ENCODE measurements at places on chromosomes 7 and 10.

DNA sequence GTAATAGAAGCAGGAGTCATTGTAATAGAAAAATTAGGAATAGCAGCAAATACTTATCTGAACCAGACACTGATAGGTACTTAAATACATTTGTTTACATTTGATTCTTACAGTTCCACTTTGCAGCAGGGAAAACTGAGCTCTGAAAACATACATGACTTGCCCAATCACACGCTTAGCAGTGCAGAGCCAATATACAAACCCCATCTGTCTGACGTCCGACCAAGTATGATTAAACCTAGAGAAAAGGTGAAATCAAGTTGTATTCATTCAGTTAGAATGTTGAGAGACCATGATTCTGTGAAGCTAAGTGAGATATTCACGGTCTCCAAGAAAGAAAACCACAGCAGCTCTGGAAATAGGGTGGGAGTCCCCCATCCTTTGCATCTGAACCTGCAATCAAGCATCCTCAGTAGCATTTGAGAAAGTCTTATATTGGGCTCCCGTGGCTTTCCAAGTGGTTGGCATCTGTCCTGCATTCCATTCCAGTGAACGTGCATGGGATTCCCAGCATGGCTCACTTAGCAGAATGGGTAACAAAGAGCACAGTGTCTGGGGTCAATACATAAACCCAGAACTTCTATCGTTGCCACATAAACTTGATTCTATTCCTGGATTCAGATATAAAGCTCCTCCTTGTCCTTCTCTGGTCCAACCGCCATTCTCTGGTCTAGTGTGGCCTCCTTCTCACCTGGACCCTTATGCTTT is 148.7 kb upstream of the RSU1 start:
- DNase-seq: peak; percentile 91

DNA sequence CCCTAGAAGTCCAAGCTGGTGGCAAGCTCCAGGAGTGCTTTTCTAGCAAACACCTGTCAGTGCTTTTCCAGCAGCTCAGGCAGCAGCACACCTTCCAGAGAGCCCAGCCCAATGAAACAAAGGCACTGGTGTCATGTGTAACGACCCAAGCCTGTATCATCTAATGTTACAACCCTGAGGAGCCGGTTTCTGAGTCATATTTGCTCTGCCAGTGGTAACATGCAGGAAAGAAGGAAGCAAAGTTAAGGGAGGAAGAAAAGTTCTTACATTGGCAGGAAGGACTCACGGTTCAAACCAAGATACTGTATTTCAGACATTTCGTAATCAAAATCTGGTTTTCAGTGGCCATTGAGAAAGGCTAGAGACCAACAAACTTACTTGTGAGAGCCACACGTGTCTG is at the start of gene ANKRD22:
TSS of gene ANKRD22 (minus strand) at position 139 of the 400 bp plus-strand sequence. CDS start 237 bp downstream, outside the sequence.
- no peak for DNase-seq

GRCh38 chr7:68423356-68423755 is 1174.9 kb upstream of the AUTS2 start:
- DNase-seq: no peak

- no peak for DNase-seq
Observed at GRCh38 chr10:127315888-127316287, 119.5 kb upstream of the INSYN2A start.

DNA sequence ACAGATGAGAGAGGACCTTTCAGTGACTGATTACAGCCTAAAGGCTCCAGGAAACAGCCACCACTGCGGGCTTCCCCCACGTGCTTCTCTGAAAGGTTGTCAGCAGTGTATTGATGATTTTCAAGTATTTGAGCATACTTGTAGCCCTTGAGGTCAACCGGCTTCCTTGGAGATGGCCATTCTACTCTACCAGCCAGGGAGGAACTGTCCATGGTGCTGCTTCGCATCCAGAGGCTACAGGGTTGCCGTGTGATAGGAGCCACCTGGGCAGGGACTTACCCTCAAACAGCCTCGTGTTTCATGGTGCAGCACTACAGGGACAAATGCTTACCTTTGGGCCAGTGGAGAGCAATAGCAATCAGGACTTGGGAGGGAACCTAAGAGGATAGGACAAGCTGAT is 179.5 kb downstream of the DPP6 start:
- DNase-seq: no peak

DNA sequence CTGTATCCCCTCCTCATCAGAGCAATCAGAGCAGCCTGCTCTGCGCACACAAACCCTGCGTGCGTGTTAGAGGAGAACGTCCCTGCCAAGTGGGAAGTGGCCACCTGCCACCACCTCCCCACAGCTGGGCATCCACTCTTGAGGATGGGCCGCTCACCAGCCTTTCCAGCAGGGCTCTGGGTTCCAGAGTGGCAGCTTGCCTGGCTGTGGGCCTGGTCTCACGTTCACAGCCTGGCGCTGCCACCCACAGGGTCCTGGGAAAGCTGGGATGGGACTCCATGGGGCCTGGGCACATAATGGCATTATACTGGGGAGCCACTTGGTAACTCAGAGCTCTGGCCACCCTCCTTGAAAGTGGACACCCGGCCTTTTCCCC is 151.1 kb upstream of the PPP2R2D start:
- DNase-seq: no peak

DNA sequence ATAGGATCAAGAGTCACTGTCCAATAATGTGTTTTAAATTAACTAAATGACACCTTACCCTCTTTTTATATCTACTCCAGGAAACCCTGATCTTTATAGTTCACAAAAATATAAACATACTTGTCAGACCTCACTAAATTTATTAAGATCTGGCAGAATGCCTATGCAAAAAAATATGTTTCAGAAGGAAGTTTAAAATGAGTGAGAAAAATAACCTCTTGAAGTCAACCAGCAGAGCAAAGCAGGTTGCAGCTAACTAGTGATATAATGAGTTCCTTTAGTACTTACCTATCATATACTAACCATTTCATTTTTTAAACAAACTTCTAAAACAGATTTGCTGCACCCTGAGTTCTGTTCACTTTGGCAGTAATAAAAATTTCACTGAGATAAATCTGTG is 14.0 kb upstream of the HGF start:
- DNase-seq: no peak

DNA sequence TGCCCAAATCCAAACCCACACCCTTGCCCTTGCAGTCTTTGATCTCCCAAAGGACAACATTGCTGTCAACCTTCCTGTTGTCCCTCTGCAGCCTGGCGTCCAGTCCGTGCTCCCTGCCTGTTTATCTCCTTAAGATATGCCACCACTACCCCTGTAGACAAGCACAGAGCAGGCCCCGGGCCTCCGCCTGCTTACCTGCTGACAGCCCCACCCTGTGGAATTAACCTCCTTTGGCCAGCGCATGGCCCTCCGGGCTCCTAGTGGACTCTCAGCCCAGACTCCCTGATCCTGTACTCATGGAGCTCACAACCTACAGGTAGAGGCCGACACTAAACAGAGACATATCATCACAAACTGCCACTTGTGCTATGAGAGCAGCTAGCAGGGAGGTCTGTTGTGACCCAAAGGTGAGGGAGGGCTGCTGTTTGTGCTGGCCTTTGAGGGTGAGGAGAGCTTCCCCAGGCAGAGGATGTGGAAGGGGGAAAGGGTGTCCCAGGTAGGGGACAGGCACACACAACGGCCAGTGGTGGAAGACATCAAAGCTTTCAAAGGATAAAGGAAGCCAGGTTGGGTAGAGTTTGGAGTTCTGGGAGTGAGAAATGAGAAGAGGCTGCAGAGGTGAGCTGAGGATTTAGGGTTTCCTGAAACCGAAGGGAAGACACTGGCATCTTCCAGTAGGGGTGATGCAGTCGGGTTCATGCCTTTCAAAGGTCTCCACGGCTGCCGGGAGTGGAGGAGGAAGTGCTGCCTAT is 174.5 kb upstream of the ZMIZ1 start:
- DNase-seq: no peak

GRCh38 chr10:95240811-95241210 is 46.8 kb downstream of the ACSM6 start:
- no peak for DNase-seq

DNA sequence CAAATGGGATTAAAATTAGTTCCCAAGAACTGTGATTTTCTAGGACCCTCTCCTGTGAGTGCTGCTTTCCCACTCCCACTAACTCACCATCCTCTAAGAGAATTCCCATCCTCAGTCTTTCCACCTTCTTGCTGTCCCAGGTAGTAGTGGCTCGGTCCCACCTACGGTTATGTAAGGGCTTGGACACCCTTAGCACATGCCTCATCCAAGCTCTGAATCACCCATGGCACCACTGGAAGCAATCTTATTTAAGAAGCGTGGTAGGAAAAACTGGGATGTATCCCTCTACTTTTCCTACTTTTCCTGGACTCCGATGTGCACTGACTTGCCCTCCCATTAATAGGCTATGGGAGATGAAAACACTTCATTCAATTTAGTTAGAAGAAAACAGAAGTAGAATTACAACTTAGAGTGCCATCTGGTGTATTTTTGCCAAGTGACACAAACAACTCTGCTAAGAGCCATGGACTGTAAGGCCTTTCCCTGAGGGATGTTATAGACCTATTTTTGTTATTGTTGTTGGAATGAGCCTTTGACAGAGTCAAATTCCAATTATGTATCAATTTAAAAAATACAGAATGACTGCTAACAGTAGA is 13.7 kb upstream of the ANKRD22 start:
- no peak for DNase-seq

GRCh38 chr7:135774284-135774683 is 25.7 kb upstream of the FAM180A start:
- DNase-seq: no peak

DNA sequence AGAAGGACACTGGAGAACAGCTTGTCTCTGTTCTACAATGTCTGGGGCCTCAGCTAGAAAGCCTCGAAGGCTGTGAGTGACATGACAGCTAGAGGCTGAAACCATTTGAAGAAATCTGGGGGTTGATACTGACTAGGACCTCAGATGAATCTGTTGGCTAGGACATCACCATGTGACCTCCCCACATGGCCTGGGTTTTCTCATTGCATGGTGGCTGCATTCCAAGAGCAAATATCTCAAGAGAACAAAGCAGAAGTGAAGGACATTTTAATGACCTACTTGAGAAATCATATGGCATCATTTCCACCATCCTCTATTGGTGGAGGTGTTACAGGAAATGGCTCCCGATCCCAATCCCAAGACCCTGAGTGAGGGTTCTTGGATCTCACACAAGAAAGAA is 450.6 kb upstream of the AUTS2 start:
- no peak for DNase-seq

GRCh38 chr10:46559231-46559671 is 2.8 kb upstream of the GPRIN2 start:
- DNase-seq: no peak

DNA sequence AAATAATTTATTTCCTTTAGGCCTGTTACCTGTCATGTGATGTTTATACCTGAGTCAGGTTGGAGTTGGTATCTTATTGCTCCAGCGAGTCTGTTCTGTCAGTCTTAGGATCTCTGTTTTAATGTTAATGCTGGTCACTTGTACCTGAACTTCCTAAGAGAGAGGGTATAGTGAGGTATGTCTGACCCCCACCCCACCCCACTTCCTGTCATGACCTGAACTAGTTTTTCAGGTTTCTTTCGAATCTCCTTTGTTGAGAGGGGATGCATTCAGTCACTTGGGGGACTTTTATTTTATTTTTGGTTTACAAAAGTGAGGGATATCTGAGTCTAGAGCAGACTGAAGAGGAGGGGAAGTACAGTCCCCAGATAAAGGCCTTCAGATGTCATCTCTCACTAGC is 769.0 kb upstream of the COBL start:
- no peak for DNase-seq

DNA sequence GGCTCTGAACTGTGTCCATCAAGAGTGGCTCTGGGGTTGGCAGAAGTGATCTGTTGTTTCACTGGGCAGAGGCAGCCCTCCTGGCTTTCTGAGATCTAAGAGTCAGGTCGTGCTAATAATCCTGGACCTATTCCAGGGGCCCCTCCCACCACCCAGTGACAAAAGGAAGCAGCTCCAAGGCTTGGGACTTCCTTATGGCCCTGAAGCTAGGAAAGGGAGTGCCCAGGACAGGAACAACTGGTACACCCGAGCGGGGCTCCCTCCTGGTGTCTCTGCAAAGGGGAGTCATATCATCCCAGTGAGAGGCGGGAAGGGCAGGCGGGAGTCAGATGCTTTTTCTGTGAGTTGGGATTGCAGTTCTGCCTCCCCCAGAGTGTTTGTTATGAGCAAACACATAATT is 32.3 kb downstream of the RPS24 start:
- DNase-seq: no peak

DNA sequence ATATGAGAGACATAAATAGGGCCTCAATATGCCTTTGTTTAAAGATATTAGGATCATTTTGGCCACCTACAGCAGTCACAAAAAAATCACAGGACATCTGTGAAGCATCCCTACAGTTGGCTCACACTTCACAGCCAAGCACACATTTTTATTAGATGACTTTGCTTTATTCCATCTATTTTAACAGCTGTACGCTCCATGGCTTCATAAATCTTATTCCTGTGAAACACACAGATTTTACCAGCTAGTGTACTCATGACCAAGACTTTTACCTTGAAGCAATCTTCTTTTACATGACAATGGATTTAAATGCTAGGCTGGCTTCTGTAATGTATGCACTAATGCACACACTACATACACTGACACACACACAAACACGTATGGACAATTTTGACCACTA is 254.8 kb upstream of the PITRM1 start:
- no peak for DNase-seq

GRCh38 chr10:4725917-4726606 is 99.9 kb upstream of the AKR1E2 start:
- no peak for DNase-seq

- no peak for DNase-seq
Observed at GRCh38 chr10:22433875-22434274, 88.6 kb downstream of the SPAG6 start.

DNA sequence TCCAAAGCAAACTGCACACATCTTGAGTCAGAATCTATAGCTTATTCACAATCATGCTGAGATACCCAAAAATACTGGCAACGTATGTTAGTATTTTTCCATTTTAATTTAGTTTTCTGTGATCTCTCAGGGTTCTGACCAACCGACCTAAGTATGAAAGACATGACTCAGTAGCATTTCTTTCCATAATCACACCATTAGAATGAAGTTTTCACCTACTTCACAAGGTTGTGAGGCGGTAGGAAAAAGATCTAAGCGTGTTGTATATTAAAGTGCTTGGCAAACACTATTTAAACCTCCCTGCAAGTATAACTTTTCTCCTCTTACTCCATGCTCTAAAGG is 49.1 kb downstream of the PLCE1 start:
- no peak for DNase-seq

DNA sequence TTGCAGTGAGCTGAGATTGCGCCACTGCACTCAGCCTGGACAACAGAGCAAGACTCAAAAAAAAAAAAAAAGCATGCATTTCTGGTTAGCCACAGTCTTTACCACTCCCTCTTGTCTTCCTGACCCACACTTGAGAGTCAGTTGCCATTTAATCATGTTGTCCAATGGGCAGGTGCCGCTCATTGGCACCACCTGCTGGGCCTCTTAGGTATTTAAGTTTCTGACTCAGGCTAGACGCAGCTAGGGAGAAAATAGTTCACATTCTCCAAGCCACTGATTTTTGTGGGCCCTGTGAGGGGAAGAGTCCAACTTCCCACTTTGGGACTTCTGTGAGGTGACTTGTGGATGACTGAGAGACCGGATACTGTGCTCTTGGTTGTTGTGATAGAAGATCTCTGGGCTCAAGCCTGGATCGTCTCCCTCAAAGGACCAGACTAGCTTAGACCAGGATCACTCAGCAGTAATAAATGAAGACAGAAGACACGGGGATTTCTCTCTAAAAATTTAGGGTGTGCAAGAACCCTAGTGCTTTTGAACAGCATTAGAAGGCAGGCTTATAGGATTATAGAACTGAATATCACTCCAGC is 26.8 kb upstream of the SORCS3 start:
- DNase-seq: no peak

- no peak for DNase-seq
Observed at GRCh38 chr7:131106681-131107336, 220.9 kb upstream of the MKLN1 start.

- DNase-seq: no peak
Observed at GRCh38 chr7:77352665-77353406, 63.3 kb downstream of the GSAP start.
